Stomach (tissue), 19 donors: ENCODE measurements at places on chromosomes 6 and 20. TPM values are rescaled to one million over a fixed set of nuclear protein-coding genes. Genes with fewer than 3 reads are reported as not detected.

Gene SLC17A3
- total RNA-seq, result not detected

Gene TMEM170B
- total RNA-seq, result 1.2 TPM

Gene SMOC2
- total RNA-seq, result 132 TPM

Gene BTN1A1
- not detected for total RNA-seq

Gene GABRR1
- total RNA-seq, result not detected

DNA sequence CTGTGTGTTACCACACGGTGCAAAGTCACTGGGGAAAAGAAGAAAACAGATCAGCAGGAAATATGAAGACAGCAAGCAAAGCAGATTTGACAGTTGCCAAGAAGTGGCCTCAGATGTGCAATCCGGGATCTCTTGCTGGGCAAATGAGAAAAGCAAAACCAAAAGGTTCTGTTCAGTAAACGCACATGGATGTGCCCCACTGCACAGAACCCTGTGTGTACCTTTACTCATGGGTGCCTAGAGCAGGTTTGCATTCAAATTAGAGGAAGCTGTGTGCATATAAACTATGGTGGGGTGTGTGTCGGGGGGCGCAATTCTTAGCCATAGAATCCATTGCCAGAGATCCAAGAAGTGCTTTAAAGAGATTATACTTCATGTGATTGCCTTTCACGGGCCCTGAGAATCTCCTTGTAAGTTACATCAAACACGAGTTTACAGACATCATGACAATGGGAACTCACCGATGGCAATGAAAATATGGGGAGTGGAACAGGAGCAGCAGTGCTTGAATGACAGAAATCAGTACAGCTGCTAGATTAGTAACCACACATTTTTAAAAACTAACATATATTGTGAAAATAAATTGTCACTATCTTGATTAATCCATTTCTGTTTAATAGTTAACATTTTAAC lies 154.3 kb downstream of the ADGRG6 start:
- H3K27me3 ChIP-seq, result no peaks in the 10 kb centered on the region
- no peaks in the 10 kb centered on the region for H3K4me1 ChIP-seq
- DNase-seq, result no peak
- no peaks in the 10 kb centered on the region for H3K36me3 ChIP-seq
- H3K27ac ChIP-seq, result no peak overlapping the region

- no peak for DNase-seq
- H3K4me3 ChIP-seq, result no peak overlapping the region
- no peaks in the 10 kb centered on the region for H3K27me3 ChIP-seq
- no peak overlapping the region for H3K27ac ChIP-seq
- H3K4me1 ChIP-seq, result peaks cover 4% of the 10 kb centered on the region
- peaks cover 53% of the 10 kb centered on the region for H3K36me3 ChIP-seq
Measured at GRCh38 chr20:4853004-4853403, 131.3 kb downstream of the PRND start.

DNA sequence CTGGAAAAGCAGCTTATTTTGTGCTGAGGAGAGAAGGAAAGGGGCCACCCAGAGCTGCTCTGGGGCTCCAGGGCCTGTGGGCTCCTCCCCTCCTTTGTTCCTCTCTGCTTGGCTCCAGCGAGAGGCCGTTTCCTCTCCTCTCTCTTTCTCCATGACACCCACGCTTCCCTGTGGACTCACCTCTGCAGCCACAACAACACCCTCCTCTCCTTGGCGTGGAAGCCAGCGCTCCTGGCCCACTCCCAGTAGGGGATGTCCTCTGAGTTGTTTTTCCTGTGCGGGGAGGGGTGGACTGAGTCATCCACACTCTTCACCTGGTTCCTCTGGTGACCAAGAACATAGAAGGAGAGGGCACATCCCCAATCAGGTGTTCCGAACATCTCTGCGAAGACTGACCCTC lies 4.9 kb upstream of the CDSN start:
- no peak overlapping the region for H3K4me3 ChIP-seq
- H3K27ac ChIP-seq, result no peak overlapping the region
- no peaks in the 10 kb centered on the region for H3K27me3 ChIP-seq
- peaks cover 41% of the 10 kb centered on the region for H3K4me1 ChIP-seq
- no peaks in the 10 kb centered on the region for H3K36me3 ChIP-seq

DNA sequence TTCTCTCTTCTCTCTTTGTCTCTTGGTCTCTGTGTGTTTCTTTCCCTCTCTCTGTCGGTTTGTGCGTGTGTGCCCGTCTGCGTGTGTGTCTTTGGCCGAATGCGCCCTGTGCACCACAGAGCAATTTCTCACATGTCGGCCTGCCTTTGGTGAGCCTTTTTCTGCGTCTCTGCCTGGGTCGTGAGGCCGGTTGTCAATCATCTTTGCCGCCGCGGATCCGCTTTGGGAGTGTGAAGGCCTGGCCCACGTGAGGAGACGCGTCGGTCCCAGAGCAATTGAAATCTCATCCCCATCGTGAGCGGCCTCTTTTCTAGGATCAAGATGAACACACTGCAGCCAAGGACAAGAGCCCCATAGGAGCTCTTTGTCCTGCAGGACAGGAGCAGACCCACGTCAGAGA lies 580.7 kb upstream of the ZNF337 start:
- H3K27me3 ChIP-seq, result no peaks in the 10 kb centered on the region
- H3K36me3 ChIP-seq, result no peaks in the 10 kb centered on the region
- H3K4me1 ChIP-seq, result no peaks in the 10 kb centered on the region
- no peak for DNase-seq

GRCh38 chr6:156828280-156828703 lies 51.1 kb downstream of the ARID1B start:
- peaks cover 11% of the 10 kb centered on the region for H3K36me3 ChIP-seq
- no peak for DNase-seq
- peak overlapping the region; percentile 74 for H3K27ac ChIP-seq
- peaks cover 40% of the 10 kb centered on the region for H3K4me1 ChIP-seq

- H3K27ac ChIP-seq, result no peak overlapping the region
- no peaks in the 10 kb centered on the region for H3K4me1 ChIP-seq
- no peaks in the 10 kb centered on the region for H3K36me3 ChIP-seq
- H3K4me3 ChIP-seq, result no peak overlapping the region
- H3K27me3 ChIP-seq, result no peaks in the 10 kb centered on the region
Measured at GRCh38 chr20:24129641-24130040, 141.1 kb upstream of the GGTLC1 start.
